ENCODE measurements at places on chromosomes 11 and 22. TPM values are rescaled to one million over a fixed set of nuclear protein-coding genes. Genes with fewer than 3 reads are reported as not detected.

GRCh38 chr11:132988411-132988810, 543.9 kb downstream of the OPCML start:
- peaks cover 3% of the 10 kb centered on the region for H3K27me3 ChIP-seq
- no peak overlapping the region for H3K4me3 ChIP-seq
- H3K27ac ChIP-seq = no peak overlapping the region
- DNase-seq = no peak
- no peaks in the 10 kb centered on the region for H3K4me1 ChIP-seq
- no peaks in the 10 kb centered on the region for H3K36me3 ChIP-seq

GRCh38 chr11:88414385-88414861, 76.9 kb upstream of the CTSC start:
- no peaks in the 10 kb centered on the region for H3K36me3 ChIP-seq
- H3K4me3 ChIP-seq = peak overlapping the region; percentile 78
- DNase-seq = no peak
- no peaks in the 10 kb centered on the region for H3K27me3 ChIP-seq
- H3K27ac ChIP-seq = peak overlapping the region; percentile 50

DNA sequence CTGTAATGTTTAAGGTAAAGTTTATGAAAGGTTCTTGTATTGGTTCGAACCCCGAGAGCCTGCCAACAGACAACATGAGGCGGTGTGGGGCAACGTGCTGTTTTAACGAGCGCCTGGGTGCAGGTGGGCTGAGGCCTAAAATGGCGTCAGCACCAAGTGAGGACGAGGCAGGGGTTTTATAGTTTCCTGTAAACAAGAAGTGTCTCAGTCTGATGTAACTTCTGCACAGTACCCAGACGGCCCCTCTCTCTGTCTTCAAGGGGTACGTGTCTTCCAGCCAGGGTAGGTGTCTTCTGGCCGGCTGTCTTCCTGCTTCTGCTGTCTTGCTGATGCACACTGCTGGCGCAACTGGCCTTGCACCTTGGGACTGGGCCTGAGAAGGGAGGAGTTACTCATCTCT, 2.7 kb downstream of the PPFIBP2 start:
- H3K4me1 ChIP-seq = peaks cover 64% of the 10 kb centered on the region
- DNase-seq = peak; percentile 83
- peak overlapping the region; percentile 91 for H3K27ac ChIP-seq
- H3K4me3 ChIP-seq = peak overlapping the region; percentile 79
- no peaks in the 10 kb centered on the region for H3K27me3 ChIP-seq
- H3K36me3 ChIP-seq = peaks cover 4% of the 10 kb centered on the region

- H3K4me1 ChIP-seq = peaks cover 33% of the 10 kb centered on the region
- no peak for DNase-seq
- no peak overlapping the region for H3K4me3 ChIP-seq
- peaks cover 60% of the 10 kb centered on the region for H3K36me3 ChIP-seq
- no peak overlapping the region for H3K27ac ChIP-seq
- H3K27me3 ChIP-seq = no peaks in the 10 kb centered on the region
Measured at GRCh38 chr11:130269326-130269943, 45.3 kb downstream of the ZBTB44 start.

DNA sequence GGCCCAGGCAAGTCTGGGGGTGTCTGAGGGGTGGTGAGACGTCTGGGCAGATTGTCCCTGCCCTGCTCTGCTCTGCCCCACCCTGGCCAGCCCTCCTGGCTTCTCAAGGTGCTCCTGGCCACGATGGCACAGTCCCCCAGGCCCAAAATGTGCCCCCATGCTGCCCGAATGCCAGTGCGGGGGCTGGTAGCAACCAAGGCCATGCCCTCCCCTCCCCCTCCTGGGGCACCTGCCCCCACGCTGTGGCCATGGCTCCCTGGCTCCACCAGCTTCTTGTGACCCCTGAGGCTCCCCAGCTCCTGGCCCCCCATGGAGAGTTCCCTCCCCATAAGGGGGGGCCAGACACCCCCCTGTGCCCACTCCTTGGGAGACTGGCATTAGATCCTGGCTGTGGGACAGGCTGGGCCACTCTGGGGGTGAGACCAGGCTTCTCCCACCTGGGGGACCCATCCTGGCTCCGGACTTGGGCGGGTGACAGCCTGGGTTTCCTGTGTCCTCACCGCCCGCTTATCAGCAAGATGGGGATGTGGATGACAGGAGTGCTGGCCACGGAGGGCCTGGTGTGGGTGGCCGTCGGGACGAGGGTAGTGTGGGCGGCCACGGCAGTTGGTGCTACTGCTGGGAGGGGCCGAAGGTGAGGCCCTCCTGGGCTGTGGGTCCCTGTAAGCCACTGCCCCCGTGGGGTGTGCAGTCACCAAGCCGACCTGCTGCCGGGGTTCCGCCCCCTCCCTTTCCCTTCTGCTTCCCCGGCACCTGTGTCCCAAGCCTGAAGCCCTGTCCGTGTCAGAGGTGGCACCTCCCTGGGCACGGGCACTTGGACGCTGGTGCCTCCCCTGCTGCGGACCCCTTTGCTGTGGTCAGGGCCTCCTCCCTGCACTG, 15.9 kb upstream of the MUC6 start:
- no peak overlapping the region for H3K27ac ChIP-seq
- DNase-seq = no peak
- no peak overlapping the region for H3K4me3 ChIP-seq

- no peak overlapping the region for H3K27ac ChIP-seq
Measured at GRCh38 chr22:35868938-35869337, 151.3 kb downstream of the APOL5 start.

DNA sequence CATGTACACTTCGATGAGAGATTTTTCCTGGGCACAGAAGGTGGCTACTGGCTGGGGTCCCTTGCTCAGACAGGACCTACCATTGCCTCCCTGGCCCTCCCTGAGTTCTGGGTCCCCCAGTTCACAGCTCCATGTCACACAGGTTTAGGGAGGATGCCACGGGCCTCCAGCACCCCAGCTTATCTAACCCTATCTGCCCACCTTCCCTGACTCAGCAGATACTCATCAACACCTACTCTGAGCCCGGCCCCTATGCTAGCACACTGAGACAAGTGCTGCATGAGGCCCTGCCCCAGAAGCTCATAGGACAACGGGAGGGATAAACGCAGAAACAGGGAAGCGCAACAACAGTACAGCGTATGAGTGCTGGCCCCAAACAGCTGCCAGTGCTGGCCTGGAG, 9.6 kb downstream of the NAGA start:
- no peaks in the 10 kb centered on the region for H3K27me3 ChIP-seq
- H3K27ac ChIP-seq = no peak overlapping the region
- peaks cover 41% of the 10 kb centered on the region for H3K36me3 ChIP-seq
- H3K4me1 ChIP-seq = no peaks in the 10 kb centered on the region
- H3K4me3 ChIP-seq = no peak overlapping the region

GRCh38 chr11:128351168-128351567, 236.2 kb downstream of the ETS1 start:
- no peak overlapping the region for H3K4me3 ChIP-seq
- no peak overlapping the region for H3K27ac ChIP-seq
- H3K36me3 ChIP-seq = no peaks in the 10 kb centered on the region
- peaks cover 46% of the 10 kb centered on the region for H3K4me1 ChIP-seq

GRCh38 chr11:130551388-130551787, 102.9 kb downstream of the ADAMTS15 start:
- H3K4me1 ChIP-seq = no peaks in the 10 kb centered on the region
- H3K27me3 ChIP-seq = no peaks in the 10 kb centered on the region
- H3K4me3 ChIP-seq = no peak overlapping the region

DNA sequence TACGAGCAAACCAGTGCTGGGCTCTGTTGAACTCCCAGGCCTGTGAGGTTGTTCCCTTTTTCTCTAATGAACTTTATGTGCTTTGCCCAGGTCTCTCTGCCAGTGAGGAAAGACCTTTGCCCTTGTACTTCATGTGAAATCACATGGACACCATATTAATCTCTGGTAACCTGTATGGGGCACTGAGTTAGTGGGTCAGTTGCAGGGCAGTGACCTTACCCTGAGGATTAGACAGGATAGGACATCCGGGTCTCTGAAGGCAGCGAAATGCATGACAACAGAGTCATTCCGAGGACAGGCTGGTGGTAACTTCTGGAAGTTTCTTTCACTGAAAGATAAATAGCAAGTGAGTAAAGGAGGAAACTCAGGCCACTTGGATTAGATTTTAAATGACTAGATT, 93.7 kb downstream of the ZBTB16 start:
- H3K4me1 ChIP-seq = peaks cover 42% of the 10 kb centered on the region
- H3K4me3 ChIP-seq = no peak overlapping the region
- H3K36me3 ChIP-seq = no peaks in the 10 kb centered on the region

DNA sequence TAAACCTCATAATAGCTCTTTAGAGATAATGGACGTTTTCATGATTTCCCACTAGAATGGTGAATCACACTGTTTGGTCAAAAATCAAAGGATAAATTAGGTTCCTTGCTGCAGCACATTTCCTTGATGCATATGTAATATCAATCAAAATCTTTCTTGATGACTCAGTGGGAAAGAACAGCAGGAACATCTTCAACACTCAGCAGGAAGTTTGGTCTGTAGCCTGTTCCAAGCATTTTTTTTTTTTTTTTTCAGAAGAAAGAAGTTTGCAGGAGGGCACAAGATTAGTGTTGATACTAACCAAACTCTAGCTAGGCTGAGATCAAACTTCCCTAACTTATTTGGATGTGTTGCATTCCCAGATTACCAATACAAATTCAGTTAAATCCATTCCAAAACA, 1529.8 kb downstream of the FAM181B start:
- H3K4me1 ChIP-seq = no peaks in the 10 kb centered on the region
- no peaks in the 10 kb centered on the region for H3K27me3 ChIP-seq
- H3K27ac ChIP-seq = no peak overlapping the region
- DNase-seq = no peak
- no peaks in the 10 kb centered on the region for H3K36me3 ChIP-seq

DNA sequence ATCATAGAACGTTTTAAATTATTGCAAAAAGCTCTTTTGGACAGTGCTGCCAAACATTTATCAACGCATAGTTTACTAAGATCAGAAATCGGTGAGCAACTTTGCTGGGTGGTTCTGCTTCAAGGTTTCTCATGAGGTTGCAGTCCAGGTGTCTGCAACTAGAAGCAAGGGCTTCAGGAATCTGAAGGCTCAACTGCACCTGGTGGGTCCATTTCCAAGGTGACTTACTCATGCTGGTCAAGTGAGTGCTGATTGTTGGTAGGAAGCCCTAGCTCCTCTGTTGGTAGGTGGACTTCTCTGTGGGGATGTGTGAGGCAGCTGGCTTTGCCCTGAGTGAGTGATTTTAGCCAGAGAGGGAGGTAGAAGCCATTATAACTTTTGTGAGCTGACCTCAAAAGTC, 22.5 kb downstream of the ARHGEF12 start:
- no peak overlapping the region for H3K4me3 ChIP-seq
- H3K27me3 ChIP-seq = peaks cover 21% of the 10 kb centered on the region
- no peak overlapping the region for H3K27ac ChIP-seq
- H3K36me3 ChIP-seq = peaks cover 2% of the 10 kb centered on the region

DNA sequence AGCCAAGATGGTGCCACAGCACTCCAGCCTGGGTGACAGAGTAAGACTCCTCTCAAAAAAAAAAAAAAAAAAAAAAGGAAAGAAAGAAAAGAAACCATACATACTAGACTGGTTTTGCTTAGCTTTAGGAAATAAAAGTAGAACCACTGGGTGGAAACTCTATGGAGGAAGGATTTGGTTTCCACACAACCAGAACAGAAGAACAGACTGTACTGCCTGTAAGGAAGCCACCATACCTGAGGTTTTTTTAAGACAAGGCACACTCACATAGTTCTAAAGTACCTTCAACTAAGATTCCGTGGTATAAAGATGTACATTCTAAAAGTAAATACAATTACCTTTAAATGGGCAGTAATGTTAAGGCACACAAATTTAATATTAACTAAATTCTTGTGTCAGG, 58.6 kb downstream of the NUP98 start:
- no peaks in the 10 kb centered on the region for H3K4me1 ChIP-seq
- no peak overlapping the region for H3K27ac ChIP-seq
- peaks cover 11% of the 10 kb centered on the region for H3K36me3 ChIP-seq
- DNase-seq = no peak

DNA sequence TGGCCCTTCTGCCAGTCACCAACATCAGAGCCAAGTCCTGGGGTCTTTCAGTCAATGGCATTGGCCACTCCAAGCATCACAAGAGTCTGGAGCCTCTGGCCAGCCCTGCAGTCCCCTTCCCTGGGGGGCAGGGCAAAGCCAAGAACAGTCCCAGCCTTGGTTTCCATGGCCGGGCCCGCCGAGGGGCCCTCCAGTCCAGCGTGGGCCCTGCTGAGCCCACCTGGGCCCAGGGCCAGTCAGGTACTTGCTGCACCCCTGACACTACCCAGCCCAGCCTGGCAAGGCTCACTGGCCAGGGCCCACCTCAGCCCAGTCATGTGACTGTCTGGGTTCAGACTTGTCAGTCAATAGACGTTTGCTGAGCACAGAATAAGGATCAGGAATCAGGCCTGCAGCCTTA, 10.8 kb downstream of the TMEM258 start:
- peaks cover 10% of the 10 kb centered on the region for H3K4me1 ChIP-seq
- no peak overlapping the region for H3K4me3 ChIP-seq
- H3K36me3 ChIP-seq = peaks cover 2% of the 10 kb centered on the region
- H3K27ac ChIP-seq = no peak overlapping the region

DNA sequence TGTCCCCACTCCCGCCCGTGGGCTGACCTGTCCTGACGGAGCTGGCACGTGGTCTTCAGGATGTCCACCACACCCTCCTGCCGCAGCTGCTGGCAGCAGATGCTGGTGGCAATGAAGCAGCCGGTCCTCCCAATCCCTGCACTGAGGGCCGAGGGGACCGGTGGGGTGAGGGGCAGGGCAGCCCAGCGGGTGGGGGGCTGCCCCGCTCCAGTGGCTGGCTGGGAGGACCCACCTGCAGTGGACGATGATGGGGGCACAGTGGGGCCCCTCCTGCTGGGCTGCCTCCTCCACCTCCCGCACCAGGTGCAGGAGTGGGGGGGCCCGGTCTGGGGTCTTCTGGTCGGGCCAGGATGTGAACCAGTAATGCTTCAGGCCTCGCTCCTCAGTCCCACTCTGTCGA, 3.4 kb upstream of the IGSF22 start:
- H3K27me3 ChIP-seq = no peaks in the 10 kb centered on the region
- no peak overlapping the region for H3K27ac ChIP-seq
- DNase-seq = no peak
- no peaks in the 10 kb centered on the region for H3K36me3 ChIP-seq
- no peak overlapping the region for H3K4me3 ChIP-seq
- H3K4me1 ChIP-seq = peaks cover 11% of the 10 kb centered on the region

- H3K4me1 ChIP-seq = peaks cover 22% of the 10 kb centered on the region
- H3K36me3 ChIP-seq = no peaks in the 10 kb centered on the region
- peaks cover 8% of the 10 kb centered on the region for H3K27me3 ChIP-seq
Measured at GRCh38 chr11:58926695-58927094, 12.6 kb upstream of the GLYATL1 start.

Gene TNNI2
- polyA plus RNA-seq = not detected

Gene YPEL1
- polyA plus RNA-seq = 3.3 TPM

Gene HSCB
- polyA plus RNA-seq = 9.1 TPM

Gene DDB1
- polyA plus RNA-seq = 124 TPM

Gene MMP11
- polyA plus RNA-seq = 2.8 TPM

Gene ZNF214
- not detected for polyA plus RNA-seq

Gene ASCL2
- polyA plus RNA-seq = 0.23 TPM

Gene SEC14L6
- polyA plus RNA-seq = not detected

Gene OR51B5
- not detected for polyA plus RNA-seq

Gene DNHD1
- polyA plus RNA-seq = 1.9 TPM

Gene ACRV1
- polyA plus RNA-seq = not detected

Gene OR10A2
- not detected for polyA plus RNA-seq
